ENCODE measurements at places on chromosomes 13 and 19.
A peak's percentile ranks its signal among the peaks of the same experiment; 100 is the strongest.

- DNase-seq: peak; percentile 71
These were observed 231.7 kb downstream of the GGACT start for GRCh38 chr13:100356889-100357288.

DNA sequence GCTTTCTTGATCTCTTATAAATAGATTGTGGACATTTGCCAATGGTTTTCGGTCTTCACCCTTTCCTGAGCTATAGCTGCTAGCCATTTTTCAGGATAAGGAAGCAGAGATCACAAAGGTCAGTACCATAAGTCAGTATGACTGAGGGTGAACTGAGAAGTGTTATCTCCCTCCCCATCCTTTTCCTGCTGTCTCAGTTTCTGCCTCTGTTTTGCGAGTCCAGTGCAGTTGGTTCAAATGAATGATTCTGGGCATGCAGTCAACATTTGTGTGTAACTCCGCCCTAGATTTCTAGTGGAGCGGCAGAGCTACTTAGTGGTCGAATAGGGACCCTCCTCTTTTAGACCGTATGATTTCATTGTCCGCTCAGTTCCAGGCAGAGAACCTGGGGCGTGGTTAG, 460.8 kb upstream of the ARGLU1 start:
- peak; percentile 41 for DNase-seq

DNA sequence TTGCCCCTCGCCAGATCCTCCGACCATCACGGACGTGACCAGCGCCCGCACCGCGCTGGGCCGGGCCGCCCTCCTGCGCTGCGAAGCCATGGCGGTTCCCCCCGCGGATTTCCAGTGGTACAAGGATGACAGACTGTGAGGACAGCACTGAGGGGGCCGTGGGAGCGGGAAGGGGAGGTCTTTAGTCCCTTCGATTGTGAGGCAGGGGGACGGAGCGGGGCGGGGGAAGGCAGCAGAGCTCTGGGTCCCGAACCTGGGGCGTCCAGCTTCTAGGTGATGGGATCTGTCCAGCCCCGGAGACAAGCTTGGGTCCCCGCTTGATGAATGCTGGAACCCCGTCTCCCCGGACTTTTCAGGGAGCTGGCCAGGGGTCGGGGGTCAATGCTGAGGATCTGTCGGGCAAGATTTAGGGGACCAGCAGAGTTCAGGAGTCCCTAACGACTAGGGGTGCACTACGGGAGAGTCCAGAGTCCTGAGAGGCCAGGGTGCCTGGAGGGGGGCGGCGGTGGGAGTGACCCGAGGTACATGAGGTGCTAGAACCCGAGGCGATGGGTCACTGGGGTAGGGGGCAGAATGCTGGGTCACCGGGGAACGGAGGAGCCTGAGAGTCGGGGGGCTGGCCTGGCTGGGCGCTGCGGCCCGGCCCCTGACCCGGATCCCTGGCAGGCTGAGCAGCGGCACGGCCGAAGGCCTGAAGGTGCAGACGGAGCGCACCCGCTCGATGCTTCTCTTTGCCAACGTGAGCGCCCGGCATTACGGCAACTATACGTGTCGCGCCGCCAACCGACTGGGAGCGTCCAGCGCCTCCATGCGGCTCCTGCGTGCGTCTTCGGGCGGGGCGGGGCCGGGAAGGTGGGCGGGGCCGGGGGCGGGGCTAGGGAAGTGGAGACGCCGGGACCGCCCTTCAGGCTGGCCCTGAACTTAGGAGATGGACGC, 14.6 kb downstream of the VSIG10L start:
- peak; percentile 75 for DNase-seq

- no peak for DNase-seq
These were observed 752.5 kb upstream of the SLITRK5 start for GRCh38 chr13:86918682-86919081.

- peak; percentile 34 for DNase-seq
These were observed 900 bp downstream of the PPP1R13L start for GRCh38 chr19:45403781-45404556.

GRCh38 chr19:43555185-43555770, 20.0 kb downstream of the XRCC1 start:
- peak; percentile 74 for DNase-seq

GRCh38 chr13:91632086-91632485, 233.7 kb downstream of the GPC5 start:
- DNase-seq: no peak

DNA sequence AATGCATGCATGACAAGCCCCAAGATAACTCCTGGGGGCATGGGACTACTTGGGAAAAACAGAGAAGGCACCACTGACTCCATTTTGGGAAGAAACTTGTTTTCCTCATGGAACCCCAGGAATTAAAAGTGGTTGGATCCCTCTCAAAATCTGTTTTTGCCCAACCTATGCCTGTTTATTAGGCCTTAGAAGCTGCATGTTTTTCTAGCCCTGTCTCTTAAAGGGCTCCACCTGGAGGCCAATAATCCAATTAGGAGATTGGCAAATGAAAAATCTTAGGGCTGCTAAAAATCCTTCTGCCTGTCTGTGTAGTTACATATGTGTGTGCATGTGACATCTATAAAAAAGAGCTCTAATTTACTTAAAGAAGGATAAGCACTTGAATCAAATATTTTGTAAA, 26.9 kb downstream of the MED4 start:
- no peak for DNase-seq

GRCh38 chr19:41997121-41997850, 3.3 kb upstream of the ATP1A3 start:
- DNase-seq: peak; percentile 46

- no peak for DNase-seq
These were observed 855 bp downstream of the LYL1 start for GRCh38 chr19:13101590-13102415.

GRCh38 chr13:34369931-34370330, 552.0 kb downstream of the RFC3 start:
- no peak for DNase-seq

DNA sequence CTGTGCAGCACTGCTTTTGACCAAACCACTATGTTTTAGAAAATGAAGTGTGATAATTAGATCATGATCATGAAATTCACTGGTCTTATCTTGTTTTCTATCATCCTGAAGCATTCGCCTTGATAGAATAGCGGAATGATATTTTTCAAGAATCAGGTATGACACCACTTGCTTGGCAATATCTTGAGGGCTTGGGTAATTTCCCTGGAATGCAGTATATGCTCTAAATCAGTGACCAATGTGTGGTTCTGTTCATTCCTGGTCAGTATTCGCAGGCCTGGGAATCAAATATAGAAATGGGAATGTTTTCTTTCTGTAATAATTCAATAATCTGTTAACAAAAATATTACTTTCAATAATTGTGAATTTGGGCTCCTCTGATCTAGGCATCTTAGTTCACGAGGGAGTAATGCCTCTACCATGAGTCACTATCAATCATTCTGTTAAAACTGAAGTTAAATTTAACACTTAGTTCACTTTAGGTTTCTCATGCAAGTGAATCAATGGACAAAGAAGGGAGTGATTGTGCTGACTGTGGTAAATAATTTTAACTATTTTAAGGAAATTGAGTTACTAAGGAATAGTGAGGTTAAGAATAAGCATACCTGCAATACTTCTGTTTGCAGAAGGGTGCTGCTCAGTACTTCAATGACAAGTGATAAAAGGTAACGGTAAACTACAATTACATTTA, 137.9 kb downstream of the PCDH20 start:
- DNase-seq: no peak

- no peak for DNase-seq
These were observed 63.6 kb upstream of the SOX1 start for GRCh38 chr13:112003396-112003795.

DNA sequence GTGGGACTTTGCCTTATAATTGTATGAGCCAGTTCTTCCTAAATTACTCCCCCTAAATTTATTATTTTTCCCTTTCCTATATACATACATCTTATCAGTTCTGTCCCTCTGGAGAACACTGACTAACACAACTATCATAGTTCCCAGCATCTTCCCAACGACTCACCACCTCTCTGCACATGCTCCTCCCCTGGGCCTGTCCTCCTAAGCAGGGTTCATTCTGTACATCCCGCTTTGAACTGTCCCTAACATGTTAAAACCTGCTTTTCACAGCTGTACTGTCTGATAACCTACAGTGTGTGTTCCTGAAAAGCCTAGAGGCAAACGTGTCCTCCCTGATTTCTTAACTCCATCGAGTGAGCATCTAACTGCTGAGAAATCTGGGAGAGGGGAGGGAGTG, 141.7 kb downstream of the EFNB2 start:
- no peak for DNase-seq

DNA sequence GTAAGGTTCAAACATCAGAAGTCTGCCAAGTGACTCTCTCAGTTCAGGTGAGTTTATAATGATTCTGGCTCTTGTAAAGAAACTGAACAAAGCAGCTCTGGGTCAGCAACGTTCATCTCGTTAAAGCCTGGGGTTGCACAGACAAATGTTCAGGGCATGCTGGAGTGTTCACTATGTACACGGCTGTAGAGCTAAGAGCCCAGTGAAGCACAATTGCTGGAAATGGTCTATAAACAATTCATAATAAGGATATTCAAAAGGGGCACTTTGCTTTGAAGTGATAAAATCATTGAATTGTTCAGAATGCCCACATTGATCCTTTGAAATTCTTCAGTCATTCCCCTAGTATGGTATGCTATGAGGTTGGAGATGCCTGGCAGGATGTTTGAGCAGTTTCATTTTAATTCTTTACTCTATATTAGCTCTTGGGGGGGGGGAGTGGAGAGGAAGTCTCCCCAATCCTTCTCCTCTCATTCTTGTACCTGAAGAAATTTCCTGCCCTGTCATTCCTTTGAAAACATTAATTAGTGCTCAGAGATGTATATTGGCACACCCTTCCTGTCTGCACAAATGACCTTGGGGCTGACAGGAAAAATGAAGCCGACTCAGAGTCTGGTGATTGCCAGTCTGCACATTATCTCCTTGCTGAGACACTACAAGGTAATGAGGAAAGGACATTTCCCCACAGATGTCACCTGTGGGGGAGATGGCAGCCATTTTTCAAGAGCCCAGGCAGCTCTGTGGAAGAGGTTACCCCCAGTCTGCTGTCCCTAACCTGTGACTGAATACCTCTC, 145.5 kb downstream of the DLEU7 start:
- peak; percentile 42 for DNase-seq

- DNase-seq: peak; percentile 71
These were observed 868 bp upstream of the EGLN2 start for GRCh38 chr19:40797963-40798682.

DNA sequence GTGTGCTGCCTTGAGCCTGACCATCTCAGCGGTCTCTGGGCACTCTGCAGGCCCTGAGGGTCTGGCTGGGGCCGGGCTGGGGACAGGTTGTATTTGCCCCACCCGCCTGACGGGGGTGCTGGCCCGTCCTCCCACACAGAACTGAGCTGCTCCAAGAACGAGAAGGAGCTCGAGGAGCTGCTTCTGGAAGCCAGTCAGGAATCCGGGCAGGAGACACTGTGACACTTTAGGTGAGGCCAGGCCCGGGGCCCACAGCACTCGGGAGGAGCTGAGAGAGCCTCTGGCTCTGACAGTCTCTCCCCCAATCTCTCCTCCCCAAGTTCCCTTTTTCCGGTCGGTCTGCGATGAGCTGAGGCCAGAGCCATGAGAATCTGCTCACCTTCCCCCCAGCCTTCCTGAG, 14.5 kb downstream of the NKPD1 start:
- no peak for DNase-seq

DNA sequence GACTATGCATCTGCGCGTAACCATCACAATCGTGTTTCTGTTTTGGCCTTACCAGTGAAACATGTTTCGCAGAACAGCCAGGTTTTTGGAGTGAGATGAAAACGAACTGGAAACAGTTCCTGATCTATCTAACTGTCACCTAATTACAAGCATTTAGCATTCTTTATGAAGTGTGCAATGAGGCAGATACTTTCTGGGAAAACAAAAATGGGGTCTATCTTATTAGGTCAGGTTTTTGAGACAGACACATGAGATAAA, 182.8 kb downstream of the LMO7 start:
- peak; percentile 73 for DNase-seq

DNA sequence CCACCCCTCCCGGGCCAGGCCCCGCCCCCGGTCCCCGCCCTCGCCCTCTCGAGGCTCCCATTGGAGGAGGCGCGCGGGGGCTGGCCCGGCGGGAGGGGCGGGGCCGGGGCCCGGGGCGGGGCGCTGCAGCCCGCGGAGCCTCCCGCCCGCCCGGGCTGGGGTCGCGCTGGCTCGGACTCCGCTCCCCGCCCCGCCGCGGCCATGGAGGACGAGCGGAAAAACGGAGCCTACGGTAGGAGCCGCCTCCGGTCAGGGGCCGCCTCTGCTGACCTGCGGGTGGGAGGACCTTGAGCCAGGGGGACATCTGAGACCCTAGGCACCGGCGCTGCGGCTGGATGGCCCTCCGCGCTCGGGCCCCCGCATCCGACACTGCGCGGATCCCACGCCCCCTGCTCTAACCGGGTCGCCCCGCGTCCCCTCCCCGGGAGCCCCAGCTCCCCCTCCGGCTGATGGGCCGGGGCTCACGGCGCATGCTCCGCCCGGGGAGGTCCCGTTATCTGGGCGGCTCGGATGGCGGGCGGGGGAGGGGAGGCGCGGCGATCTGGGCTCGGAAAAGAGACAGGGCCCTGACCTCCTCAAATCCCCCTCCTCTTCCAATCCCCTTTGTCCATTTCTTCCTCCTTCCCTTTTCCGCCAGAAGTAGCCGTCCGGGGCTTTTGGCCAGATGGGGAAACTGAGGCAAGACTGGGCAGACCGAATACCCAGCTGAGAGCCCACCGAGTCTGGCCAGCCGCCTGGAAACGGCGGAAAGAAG, 15.4 kb upstream of the AP1M2 start:
- DNase-seq: peak; percentile 83

DNA sequence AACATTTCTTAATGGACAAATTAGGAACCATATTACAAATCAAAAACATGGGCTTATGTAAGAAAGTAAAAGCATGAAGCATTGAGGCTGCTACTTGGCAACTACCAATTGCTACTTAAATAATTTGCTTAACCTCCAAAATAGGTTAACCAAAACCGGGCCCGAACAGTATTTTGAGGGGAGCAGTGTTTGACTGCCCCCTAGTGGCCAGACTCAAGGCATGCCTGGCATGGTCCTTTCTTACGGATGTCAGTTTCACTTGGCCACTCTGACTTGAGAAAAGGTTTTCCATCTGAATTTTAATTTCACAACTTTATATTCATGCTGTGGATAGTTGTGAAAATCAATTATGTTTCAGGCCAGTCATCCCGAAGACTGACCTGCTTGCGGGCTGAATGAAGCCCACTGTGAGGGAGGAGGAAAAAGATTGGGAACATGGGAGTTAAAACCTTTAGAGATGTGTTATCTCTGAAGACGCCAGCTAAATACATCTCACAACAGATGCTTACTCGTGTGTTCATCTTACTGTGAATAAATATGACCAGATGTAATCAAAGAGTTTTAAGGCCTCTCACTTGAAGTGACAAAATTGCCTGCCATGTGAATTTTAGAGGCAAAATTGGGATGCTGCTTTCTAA, 2.9 kb downstream of the RXFP2 start:
- peak; percentile 80 for DNase-seq

- peak; percentile 54 for DNase-seq
These were observed 27.3 kb downstream of the PTPRS start for GRCh38 chr19:5313307-5313706.
